ENCODE measurements at places on chromosomes 1 and 21.

- DNase-seq: no peak
Observed at GRCh38 chr1:37478451-37478881, 4.1 kb downstream of the ZC3H12A start.

DNA sequence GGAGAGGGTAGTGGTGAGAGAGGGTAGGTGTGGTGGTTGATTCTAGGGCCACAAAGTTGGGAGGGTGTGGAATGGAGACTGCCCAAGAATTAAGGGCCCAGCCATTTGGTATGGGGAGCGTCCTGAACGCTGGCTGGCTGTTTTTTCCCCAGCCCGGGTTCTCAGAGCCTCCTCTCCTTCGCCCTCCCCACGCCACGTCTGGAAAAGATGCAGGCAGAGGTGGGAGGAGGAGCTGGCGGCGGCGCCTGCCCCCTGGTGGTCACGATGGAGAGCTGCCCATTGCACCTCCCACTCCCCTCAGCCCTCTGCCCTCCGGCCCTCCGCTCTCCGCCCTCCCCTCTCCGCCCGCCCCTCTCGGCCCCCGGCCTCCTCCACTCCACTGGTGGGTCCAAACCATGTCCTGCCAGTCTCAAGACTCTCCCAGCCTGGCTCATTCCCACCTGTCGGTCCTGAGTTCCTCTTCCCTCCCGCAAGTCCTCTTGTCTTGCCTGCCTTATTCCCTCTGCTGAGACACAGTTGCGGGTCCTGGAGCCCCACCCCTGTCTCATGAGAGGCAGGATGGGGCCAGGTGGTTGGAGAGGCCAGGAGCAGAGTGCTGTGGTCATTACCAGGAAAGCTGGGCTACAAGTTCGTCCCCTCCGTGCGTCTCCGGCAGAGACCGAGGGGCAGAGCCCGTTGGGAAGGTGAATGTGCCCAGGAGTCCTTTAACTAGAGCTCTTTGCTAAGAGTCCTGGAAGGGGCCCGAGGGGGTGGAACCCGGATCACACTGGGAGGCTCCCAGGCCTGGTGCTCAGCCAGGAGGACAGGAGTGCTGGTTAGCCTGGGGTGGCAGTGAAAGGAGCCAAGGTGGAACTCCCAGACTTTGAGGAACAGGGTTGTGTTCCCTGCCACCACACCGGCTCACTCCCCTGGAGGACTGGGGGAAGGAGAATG is 22.6 kb downstream of the ETNK2 start:
- peak; percentile 50 for DNase-seq

- DNase-seq: peak; percentile 73
Observed at GRCh38 chr1:18951818-18952391, 4.6 kb downstream of the IFFO2 start.

GRCh38 chr1:199956005-199956404 is 71.5 kb upstream of the NR5A2 start:
- no peak for DNase-seq

All from activated CD4-positive, alpha-beta T cell treated with anti-CD3 and anti-CD28 coated beads for 24 hours (primary cell).